ENCODE measurements at places on chromosomes 16 and 17.
A peak's percentile ranks its signal among the peaks of the same experiment; 100 is the strongest.

DNA sequence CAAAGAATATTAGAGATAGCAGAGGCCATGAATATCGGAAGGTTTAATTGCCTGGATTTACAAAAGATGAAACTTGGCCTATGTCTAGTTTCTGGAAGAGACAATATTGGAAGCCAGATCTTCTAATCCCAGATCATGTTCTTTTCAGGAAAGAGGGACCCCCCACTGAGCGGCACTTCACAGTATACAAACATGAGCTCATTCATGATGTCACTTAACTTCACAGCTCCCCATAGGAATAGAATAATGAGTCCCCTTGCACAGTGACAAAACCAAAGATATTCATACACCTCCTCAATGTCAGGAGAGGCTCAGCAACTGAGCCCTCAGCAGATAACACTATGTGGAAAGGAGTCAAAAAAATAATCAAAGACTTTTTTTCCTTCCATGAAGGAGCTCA is 147.5 kb downstream of the CDH11 start:
- no peak for DNase-seq

GRCh38 chr16:73997971-73998370 is 298.6 kb upstream of the PSMD7 start:
- no peak for DNase-seq

GRCh38 chr17:3724378-3725077 is 825 bp downstream of the HASPIN start:
- peak; percentile 61 for DNase-seq

DNA sequence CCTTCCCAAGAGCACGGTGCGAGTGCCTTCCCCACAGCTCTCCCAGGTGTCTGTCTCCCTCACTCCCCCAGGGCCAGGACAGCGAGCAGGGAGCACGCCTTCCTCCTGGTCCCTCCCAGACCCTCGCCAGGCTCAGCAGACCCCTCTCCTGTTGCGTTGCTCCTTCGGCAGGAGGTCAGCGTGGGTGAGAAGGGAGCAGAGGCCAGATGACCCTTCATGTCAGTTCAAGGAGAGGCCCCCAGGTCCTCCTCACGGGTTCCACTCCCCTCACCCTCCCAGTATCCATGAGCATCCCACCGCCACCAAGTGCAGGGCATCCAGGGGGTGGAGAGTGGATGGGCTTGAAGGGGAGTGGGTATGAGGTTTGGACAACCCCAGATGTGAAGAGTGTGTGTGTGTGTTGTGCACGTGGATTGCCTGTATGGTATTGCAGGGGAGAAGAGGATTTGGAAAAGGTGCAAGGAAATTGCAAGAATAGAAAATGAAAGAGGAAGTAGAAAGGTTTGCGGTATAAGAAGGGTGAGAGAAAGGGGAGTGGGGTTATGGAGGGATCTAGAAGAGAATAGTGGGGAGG is 17.7 kb downstream of the SGCA start:
- no peak for DNase-seq

DNA sequence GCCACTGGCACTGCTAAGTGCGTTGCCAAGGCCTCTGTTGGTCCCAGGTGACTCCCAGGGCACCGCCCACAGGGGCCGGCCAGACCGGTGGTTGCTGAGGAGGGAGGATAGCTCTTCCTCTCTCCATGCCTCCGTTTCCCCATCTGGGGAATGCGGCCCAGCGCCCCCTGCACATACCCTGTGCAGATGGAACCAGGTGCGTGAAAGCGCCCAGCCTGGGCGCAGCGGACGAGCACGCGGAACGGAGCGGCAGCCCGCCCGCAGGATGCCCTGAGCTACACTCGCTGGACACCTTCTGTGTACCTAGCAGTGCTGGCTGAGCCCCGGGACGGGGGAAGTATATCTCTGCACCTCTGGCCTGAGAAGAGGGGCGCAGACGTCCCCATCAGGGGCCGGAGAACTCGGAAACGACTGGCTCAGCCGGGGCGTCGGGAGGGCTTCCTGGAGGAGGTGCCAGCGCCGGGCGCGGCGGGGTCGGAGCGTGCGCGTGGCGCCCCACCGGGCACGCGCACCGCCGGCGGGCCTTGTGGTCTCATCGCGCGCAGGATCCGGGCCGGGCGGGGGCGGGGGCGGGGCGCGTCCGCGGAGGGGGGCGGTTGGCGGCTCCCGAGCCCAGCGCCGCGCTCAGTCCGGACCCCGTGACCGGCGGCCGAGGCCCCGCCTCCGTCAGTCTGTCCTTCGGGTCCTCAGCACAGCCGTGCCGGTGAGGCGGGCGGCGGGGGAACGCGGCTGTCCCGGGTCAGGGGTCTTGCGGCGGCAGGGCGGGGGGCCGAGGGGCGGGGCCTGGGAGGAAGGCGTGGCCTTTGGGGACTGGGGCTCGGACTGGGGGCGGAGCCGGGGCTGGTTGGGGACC is at the start of the genes CCDC78 and HAGHL:
TSS of gene CCDC78 (minus strand) at position 6 of the 853 bp plus-strand sequence. CDS start 76 bp downstream, outside the sequence.
TSS of gene HAGHL (plus strand) at position 669 of the 853 bp plus-strand sequence. CDS start 404 bp downstream, outside the sequence.
- DNase-seq: peak; percentile 89

DNA sequence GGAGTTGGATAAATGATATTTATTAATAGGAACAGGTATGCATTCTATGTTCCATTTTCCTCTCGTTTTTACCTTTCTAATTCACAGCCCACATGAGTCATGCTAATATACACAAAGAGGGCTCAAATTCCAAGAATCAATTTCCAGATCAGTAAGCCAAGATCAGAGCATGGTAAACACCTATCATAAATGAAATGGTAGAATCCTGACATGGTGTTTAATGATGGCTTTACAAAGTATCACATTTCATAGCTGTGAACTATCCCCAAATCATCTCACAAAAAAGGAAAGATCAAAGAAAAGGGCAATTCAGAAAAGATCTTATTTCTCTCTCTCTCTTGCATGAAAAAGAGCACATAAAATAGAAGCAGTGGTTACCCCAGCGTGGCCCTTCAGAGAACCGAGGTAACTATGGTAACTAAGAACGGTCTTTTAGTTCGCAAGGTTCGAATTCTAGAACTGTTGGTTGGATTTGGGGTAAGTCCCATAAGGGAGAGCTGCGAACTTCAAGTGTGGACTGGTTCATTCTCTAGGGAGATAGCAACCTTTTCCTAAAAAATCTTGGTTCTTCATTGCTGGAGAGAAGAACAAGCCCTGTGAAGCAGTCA is 73.0 kb downstream of the MARCHF10 start:
- DNase-seq: peak; percentile 77

DNA sequence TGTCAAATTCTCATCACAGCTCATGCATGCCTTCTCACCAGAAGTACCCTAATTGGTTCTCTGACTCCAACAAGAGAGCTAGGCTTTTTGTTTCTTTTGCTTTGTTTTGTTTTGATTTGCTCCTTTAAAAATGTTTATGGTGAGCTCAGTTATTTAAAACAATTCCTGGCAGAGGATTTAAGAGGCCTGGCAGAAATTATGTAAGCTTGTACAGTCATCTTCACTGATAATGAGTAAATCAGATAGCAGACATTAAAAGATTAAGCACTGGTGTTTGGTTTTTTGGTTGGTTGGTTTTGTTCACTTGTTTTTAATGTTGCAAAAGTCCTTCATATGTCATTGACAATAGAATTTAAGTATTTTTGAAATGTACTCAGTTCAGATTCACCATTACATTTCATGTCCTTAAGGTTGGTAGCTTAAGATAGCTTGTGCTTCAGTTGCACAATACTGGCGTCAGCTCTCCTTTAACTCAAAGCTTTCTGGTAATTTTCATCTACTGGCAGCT is 378.9 kb downstream of the CDH13 start:
- DNase-seq: no peak

GRCh38 chr17:70353408-70354092 is 184.2 kb downstream of the KCNJ2 start:
- DNase-seq: no peak

- peak; percentile 84 for DNase-seq
These were observed 3.5 kb upstream of the PKMYT1 start for GRCh38 chr16:2983706-2984136.

DNA sequence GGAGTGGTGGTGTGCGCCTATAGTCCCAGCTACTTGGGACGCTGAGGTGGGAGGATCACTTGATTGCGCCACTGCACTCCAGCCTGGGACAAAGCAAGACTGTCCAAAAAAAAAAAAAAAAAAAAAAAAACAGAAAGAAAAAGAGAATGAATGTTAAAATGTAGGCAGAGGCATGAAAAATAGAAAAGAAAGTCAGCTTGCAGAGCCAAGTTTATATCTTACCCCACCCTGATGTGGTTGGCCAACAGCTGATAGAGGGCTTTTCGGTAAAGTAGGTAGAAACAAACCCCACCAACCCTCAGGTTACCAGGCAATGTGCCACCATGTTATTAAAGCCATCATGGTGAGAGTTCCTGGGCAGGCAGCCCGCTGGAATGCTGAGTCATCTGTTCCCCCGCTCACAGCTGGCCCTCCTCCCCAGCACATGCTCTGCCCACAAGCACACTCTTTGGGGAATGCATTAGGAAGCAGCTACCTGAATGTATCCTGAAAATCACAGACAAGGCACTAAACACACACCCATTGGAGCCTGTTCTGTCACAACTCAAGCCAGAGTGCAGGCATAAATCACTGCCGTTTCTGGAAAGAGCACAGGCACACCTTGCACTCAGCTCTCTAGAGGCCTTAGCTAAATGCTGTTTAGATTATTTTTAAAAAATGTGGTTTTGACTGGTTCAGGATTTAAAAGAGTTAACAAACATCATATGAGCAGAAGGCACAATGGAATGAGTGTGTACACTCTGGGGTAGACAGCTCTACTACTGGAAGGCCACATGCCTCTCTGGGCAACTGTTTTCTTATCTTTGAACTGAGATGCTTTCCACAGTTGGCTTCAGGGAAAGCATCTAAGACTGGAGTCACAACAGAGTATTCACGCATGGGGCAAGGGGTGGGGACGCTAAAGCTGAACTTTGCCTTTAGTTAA is 128.5 kb downstream of the PARN start:
- DNase-seq: peak; percentile 81

- DNase-seq: no peak
These were observed 258.1 kb downstream of the FTO start for GRCh38 chr16:53962041-53962440.

GRCh38 chr17:82565551-82565950 is 46.0 kb downstream of the FOXK2 start:
- DNase-seq: no peak

- peak; percentile 26 for DNase-seq
These were observed 29.6 kb downstream of the ACSF3 start for GRCh38 chr16:89123001-89123830.

DNA sequence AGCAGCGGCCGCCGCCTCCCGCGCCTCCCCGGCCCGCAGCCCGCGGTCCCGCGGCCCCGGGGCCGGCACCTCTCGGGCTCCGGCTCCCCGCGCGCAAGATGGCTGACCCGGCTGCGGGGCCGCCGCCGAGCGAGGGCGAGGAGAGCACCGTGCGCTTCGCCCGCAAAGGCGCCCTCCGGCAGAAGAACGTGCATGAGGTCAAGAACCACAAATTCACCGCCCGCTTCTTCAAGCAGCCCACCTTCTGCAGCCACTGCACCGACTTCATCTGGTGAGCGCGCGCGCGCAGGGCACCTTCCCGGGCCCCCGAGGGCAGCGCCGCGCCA is 258 bp downstream of the PRKCB start:
- no peak for DNase-seq

DNA sequence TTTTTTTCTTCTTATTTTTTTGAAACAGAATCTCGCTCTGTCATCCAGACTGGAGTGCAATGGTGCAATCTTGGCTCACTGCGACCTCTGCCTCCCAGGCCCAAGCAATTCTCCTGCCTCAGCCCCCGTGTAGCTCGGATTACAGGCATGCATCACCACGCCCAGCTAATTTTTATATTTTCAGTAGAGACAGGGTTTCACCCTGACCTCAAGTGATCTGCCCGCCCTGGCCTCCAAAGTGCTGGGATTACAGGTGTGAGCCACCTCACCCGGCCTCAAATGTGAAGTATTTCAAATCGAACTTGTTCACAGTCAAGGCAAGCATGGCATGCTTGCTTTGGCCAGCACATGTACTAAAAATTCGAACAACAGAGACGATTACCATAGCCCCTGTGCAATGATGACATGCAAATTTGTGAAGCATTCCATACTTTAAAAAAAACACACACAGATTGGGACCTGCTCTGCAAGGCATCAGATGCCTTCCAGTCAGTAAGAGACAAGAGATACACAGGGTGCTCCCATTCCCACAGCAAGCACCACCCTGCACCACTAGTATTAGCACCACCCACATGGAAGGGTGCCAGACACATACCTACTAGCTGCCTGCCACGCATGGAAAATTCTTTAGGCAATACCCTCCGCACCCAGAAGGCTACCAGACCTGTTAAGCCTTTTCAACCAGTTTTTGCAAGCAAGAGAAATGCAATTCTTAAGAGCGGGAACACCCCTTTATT is 47.2 kb downstream of the ANKRD11 start:
- DNase-seq: peak; percentile 17

DNA sequence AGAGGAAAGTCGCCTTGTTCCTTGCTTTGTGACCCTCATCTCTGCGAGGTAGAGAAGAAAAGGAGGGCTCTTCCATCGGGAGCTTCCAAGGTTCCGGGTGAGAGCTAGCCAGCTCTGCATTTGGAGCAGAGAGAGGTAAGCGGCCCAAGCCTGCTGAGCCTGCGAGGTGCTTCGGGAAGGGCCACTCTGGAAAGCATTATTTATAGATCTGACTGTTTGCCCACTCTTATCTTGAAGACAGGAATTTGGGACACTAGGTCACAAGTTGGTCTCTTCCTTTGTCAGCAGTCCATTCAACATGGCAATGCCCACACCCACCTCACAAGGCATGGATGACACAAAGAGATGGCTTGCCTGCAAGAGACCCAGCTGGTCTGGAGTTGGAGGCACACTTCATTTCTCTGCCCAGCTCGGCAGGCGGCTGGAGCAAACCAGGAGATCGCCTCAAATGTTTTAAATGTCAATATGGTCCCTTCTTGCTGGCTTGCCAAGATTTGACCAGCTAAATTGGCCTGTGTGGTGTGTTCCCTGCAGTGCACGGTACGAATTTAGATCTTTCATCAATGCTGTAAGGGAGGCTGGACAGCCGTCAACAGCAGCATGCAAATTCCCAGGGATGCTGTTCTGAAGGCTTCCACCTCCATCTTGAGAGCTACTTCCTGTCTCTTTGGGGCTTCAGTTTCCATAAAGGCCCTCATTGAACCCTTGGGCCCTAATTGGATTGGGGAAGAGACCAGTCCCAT is 19.5 kb downstream of the CBX4 start:
- DNase-seq: no peak

GRCh38 chr17:7854851-7855659 is at the start of gene TMEM88:
Gene TMEM88 (plus strand): TSS chr17:7855066. CDS start chr17:7855075, 9 bp downstream.
- peak; percentile 61 for DNase-seq

DNA sequence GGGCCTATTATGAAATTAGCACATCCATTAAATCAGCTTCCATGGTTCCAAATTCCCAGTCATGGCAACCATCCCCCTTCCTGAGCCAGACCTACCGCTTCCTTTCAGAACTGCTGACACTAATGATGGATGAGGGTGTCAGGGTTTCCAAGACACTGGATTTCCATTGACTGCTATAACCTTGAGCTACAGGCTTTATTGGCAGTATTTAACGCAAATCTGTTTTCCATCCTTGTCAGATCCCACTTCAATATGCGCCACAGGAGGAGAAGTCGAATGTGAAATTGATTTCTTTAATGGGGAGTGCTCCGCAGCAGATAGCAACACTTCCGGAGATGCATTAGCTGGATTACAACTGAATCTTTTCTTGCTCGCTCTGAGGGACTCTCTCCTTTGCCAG is 197.1 kb downstream of the HS3ST4 start:
- no peak for DNase-seq

- no peak for DNase-seq
These were observed 345.7 kb downstream of the CDH13 start for GRCh38 chr16:82972331-82972919.

Data from DMS53 (cell line).